ENCODE measurements at places on chromosomes 13 and 19.
A peak's percentile ranks its signal among the peaks of the same experiment; 100 is the strongest.

- DNase-seq = no peak
- no peaks in the 10 kb centered on the region for H3K4me1 ChIP-seq
- no peaks in the 10 kb centered on the region for H3K27me3 ChIP-seq
- H3K27ac ChIP-seq = no peak overlapping the region
- H3K4me3 ChIP-seq = no peak overlapping the region
Measured at GRCh38 chr13:73757481-73758233, 376.5 kb downstream of the KLF12 start.

DNA sequence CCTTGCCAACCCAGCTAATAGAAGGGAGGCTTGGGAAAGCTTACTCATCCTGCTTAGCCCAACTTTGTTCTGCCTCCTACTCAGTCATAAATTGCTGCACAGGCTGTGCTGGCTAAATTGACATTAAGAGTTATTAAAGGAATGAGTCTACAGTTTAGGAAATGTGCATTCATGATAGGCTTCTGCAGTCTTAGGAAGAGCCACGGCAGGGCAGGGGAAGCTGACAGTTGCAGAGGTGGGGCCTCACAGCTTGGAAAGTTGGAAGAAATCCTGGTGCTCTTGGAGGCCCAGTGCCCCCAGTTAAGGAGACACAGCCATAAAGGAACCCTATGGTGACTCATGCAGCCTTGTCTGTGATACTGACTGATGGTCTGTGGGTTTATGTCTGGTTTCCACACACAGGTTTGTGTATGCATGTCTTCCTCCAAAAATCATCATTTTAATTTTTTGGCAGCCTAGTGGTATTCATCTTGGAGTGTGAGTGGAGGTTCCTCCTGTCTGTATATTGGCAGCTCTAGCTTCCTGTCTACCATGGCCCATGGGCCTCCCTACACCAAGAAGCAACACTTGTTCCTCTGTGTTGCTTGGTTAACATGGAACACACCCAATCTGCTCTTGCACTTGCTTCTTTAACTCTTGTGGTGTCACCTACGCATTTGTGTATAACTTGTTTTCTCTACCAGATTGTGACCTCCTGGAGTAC is 135.0 kb upstream of the KL start:
- H3K4me3 ChIP-seq = no peak overlapping the region
- no peak for DNase-seq
- H3K27me3 ChIP-seq = no peaks in the 10 kb centered on the region
- H3K36me3 ChIP-seq = no peaks in the 10 kb centered on the region

GRCh38 chr19:17243830-17244617 is 1.7 kb downstream of the NR2F6 start:
- peaks cover 68% of the 10 kb centered on the region for H3K4me1 ChIP-seq
- no peaks in the 10 kb centered on the region for H3K27me3 ChIP-seq
- H3K27ac ChIP-seq = peak overlapping the region; percentile 79
- peak; percentile 78 for DNase-seq

GRCh38 chr13:45299194-45299593 is 41.8 kb downstream of the TPT1 start:
- no peak overlapping the region for H3K27ac ChIP-seq
- H3K36me3 ChIP-seq = no peaks in the 10 kb centered on the region
- DNase-seq = no peak

DNA sequence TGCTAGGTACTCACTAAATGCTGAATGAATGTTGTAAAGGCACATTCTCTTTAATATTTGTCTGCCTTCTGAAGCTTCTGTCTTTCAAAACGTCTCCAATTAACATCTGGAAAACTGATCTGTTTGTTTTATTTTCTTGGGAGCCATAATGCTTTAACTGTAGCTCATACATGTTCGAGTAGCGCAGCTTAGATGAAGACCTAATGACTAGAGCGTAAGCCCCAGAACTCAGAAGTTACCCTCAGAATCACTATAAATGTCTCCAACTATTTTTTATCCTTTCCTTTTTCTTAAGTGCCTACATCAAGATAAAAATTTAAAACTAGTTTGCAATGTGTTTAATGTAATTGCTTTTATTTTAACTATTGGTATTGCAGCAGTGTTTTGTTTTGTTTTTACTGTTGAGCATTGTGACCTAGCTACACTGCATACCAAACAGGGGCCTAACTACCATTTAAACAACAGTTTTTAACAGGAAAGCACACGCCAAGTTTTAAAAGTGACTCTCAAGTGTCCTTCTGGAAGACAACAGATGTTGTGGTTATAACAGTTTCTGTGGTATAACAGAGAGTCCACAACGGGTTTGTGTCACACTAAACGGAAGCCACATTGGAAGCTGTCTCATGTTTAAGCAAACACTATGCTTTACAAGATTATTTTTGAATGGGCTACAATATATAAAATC is 42.0 kb downstream of the MRPL57 start:
- no peak for DNase-seq
- H3K27ac ChIP-seq = no peak overlapping the region
- no peaks in the 10 kb centered on the region for H3K27me3 ChIP-seq
- H3K4me3 ChIP-seq = no peak overlapping the region

Data from Peyer's patch (tissue), 4 donors.